Astrocyte (in vitro differentiated cells and primary cell): ENCODE measurements at places on chromosomes 4 and X. TPM values are rescaled to one million over a fixed set of nuclear protein-coding genes. Genes with fewer than 3 reads are reported as not detected.

The CLDN22 gene
- not detected in 2 replicates for total RNA-seq

The SLC25A5 gene
- 171 and 176 TPM in 2 replicates for total RNA-seq

The RAB40A gene
- total RNA-seq, result 0.07 TPM in 1 of 2 replicates, not detected in the other

The MTNR1A gene
- 0.22 and 0.34 TPM in 2 replicates for total RNA-seq

The SERPINA7 gene
- total RNA-seq, result not detected in 2 replicates

The CSAG3 gene
- 6.4 and 6.6 TPM in 2 replicates for total RNA-seq

The MAGEA9B gene
- total RNA-seq, result not detected in 2 replicates

The ENPP6 gene
- total RNA-seq, result 0.50 TPM in 1 of 2 replicates, not detected in the other

The IL13RA2 gene
- total RNA-seq, result not detected in 2 replicates

The CUL4B gene
- total RNA-seq, result 101 and 102 TPM in 2 replicates
